Hematopoietic multipotent progenitor cell treated with erythropoietin and hydrocortisone succinate and interleukin-3 and kit ligand, for 17 days (in vitro differentiated cells): ENCODE measurements at places on chromosomes 16 and 17.

DNA sequence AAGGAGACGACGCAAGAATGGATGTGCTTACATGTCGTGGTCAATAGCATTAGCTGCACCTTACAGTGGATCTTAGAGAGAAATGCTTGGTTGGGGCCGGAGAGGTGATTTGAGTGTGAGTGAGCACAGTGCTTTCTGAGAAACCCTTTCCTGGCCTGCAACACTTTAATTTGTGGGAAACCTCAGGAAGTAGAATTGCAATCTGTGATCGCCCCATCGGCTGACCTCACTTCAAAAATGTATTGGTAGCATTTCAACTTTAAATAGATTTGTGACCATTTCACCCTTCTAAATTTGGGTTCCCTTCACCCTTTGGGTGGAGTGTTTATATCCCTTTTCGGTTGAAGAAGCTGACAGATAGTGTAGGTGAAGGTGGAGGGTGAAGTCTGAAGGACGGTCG is 13.2 kb downstream of the PRKCB start:
- DNase-seq, result no peak

DNA sequence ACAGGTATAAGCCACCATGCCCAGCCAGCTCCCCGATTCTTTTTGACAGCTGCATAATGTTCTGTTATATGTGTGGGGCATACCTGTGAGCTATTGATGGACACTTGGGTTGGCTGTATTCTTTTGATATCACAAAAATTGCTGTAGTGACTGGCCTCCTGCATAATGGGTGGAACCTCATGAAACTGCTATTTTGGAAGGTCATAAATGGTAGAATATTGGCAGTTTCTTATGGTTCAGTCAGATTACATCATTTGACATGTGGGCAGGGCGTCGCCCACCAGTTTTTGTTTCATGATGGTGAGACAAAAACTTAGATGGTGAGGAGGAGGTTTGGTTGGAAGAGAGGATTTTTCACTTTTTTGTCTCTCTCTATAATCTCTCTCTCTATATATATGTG is 26.7 kb upstream of the POLR3E start:
- no peak for DNase-seq

DNA sequence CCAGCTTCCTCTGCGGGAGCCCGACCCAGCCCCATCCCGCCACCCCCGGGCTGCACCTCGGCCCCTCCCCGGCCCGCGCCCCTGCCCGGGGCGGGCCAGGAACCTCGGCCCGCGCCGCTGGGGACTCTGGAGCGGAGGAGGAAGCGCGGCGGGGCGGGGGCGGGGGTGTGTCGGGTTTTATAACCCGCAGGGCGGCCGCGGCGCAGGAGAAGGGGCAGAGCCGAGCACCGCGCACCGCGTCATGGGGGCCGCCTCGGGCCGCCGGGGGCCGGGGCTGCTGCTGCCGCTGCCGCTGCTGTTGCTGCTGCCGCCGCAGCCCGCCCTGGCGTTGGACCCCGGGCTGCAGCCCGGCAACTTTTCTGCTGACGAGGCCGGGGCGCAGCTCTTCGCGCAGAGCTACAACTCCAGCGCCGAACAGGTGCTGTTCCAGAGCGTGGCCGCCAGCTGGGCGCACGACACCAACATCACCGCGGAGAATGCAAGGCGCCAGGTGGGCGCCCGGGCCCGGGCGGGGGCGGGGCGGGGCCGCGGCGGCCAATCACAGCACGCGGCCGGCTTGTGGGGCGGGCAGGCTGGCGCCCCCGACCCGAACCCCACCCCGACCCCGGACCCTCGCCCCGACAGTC is at the start of gene ACE:
Gene ACE, plus strand, starts transcription at position 208 of the 626 bp plus-strand sequence. Its CDS starts 34 bp downstream, at position 242.
- DNase-seq, result no peak

DNA sequence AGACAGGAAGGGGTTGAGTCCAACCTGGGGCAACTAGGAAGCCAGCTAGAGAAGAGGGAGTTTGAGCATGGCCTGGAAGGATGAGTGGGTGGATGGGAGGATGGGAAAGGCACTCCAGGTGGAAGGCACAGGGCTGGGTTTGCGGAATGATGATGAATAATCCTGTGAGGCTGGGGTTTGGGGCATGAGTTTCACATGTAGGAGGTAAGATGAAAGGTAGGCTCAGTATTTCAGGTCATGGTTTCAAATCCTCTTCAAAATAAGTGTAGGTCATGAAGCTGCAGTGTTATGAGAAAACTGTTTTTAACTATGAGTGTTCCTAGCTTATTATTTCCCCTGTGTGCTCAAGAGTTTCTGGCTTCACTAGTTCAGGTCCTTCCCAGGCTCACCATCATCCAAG is 130.3 kb downstream of the SKAP1 start:
- DNase-seq, result no peak

- DNase-seq, result no peak
Observed at GRCh38 chr16:8878523-8878911, 3.6 kb upstream of the LITAFD start.

GRCh38 chr16:89330177-89330856 is 112.8 kb downstream of the ZNF778 start:
- DNase-seq, result no peak

- peak; percentile 73 for DNase-seq
Observed at GRCh38 chr17:16428098-16428882, 12.9 kb downstream of the TRPV2 start.

DNA sequence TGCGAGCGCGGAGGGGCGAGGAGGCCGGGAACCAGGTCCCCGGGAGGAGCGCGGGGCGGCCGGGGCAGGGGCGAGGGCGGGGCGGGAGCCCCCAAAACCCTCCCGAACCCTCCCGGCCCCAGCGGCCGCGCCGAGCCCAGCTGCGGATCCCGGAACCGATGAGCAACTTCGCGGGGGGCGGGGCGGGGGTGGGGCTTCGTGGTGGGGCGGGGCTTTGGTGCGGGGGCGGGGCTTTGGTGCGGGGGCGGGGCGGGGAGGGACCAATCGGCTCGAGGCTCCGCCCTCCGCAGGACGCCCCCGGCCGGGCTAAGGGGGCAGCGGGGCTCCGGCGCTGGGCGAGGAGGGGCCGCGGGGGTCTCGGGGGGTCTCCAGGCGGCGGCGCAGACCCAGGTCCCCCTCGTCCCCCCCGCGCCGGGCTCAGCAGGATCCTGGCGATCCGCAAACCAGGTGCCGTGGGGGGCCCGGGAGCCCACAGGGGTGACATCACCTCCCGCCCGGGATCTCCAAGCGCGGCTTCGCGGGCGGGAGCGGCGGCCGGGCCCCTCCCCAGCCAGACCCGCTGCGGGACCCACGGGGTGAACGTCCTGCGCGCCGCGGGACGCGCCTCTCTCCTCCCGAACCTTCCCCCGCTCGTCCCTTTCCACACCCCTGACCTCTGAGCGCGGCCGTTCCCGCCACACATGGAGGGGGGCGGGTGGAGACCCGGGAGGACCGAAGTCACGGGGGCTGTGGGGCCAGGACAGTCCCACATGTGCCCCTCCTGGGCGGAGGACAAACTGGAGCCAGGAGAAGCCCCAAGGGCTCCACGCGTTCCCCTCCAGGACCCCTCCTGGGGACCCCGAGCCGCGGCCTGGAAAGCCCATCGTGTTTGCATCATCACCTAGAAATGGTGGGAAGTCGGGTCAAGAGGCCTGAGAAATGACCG is at the start of gene ABR:
Gene ABR, minus strand, starts transcription at position 164 of the 925 bp plus-strand sequence. CDS start 254 bp downstream, outside the sequence.
- no peak for DNase-seq

- no peak for DNase-seq
Observed at GRCh38 chr16:46748775-46749705, 896 bp upstream of the MYLK3 start.

GRCh38 chr17:28227316-28228108 is 91.5 kb upstream of the TMEM97 start:
- DNase-seq, result peak; percentile 60

- DNase-seq, result no peak
Observed at GRCh38 chr16:4696172-4696904, 3.0 kb downstream of the NUDT16L1 start.

DNA sequence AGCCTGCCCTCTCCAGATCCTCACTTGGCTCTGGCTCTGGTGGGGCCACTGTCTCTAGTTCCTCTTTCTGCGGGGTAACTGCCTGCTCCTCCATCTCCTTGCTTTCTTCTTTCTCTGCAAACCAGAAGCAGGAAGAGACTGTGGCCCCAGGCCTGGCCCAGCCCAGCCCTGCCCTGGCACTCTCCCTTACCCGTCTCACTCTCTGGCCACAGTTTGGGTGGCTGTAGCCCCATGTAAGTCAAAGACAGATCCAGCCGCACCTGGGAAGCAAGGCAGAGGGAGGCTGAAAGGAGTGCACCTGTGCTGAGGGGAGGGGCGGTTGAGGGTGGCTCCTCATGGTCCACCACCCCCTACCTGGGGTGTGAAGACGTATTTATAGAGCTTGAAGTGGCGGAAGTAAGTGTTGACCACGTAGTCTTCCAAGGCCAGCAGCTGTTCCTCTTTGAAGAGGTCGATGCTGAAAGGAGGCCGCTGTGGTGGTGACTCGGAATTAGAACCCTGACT is 2.8 kb downstream of the CFAP119 start:
- no peak for DNase-seq

- no peak for DNase-seq
Observed at GRCh38 chr16:87540072-87540896, 47.5 kb upstream of the ZCCHC14 start.

GRCh38 chr17:42065201-42065600 is 14.8 kb upstream of the C17orf113 start:
- DNase-seq, result no peak

DNA sequence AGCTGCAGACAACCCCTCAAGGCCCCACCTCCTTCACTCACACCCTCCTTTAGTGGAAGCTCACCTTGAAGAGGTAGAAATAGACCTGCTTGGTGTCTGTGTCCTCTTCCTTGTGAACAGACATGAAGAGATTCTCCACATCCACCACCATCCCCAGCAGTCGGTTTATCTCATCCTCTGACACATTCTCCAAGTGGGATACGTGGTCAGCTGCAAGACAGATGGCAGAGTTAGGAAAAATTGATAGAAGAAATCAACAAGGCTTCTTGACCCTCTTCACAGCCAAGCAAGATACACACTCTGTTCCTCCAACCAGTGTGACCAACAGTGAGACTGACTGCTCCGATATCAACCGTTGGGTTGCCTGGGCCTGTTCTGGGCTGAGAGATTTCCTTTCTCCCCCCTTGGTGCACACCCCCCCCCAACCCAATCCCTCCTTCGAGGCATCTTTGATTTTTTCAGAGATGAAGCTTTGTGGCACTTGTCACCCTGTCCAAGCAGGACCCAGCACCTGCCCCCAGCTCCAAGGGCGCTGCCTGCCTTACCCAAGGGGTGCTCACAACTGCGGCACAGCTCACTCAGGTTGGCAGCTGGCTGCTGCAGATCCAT is 902 bp downstream of the KAT2A start:
- no peak for DNase-seq

- DNase-seq, result no peak
Observed at GRCh38 chr17:68310152-68310551, 18.9 kb downstream of the ARSG start.

GRCh38 chr17:73969956-73970355 is 233.5 kb upstream of the RPL38 start:
- DNase-seq, result no peak

DNA sequence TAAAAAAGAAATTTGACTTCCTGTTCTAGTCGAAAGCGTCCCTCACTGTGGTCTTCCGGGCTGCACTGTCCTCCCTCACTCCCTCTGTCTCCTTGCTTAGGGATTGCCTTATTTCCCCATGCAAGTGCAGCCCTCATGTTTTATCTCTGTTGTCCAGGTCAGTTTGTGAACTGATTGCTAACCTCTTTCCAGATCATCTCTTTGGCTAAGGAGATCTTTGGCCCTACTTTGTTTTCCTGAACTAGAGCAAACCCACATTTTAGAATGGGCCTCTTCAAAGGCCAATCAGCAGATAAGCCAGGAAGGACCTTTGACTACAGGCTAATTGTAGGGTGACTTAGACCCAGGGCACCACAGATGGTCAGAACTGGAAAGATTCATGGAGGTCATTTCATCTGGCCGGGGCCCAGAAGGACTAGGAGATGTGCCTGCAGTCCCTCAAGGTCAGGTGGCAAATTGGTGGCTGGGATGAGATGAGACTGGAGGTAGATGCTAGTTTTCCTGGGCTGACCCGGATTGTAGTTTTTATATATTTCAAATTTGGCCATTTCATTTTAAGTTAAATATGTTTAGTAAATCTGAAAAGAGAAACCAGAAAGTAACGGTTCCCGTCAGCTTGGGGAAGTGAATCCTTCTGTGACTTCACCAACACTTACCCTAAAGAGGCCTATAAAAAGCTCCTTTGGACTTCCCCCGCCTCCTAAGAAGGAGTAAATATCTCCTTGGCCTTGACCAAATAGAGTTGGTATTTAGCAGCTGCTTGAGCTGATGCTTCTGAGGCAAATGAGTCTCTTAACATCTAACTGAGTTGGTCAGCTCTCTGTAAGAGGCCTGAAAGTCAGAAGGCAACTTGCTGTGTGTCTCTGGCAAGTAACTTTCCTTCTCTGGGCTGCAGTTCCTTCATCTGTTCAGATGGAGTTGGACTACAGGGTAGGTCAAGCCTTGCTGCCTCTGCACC is 6.2 kb upstream of the SLC25A19 start:
- no peak for DNase-seq

GRCh38 chr17:73476890-73477350 is 165.1 kb upstream of the CDC42EP4 start:
- DNase-seq, result no peak

DNA sequence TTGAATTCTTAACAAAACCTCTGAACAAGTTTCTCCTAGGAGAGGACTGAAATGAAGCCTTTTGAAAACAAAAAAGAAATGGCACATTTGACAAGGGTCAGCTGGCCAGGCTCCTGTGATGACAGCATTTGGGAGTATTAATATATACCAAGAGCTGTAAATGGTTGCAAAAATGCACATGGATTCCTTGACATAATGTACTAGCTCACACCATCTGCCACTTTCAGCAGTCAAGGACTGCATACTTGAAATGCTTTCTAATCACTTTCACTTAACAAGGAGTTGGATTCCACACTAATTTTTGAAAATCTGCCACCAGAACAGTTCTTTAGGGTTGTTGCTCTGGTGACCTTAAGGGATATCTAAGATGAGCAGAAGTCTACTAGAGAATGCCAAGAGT is 236.7 kb upstream of the TOX3 start:
- DNase-seq, result no peak

GRCh38 chr16:1590366-1590765 is 21.5 kb downstream of the IFT140 start:
- no peak for DNase-seq

- DNase-seq, result no peak
Observed at GRCh38 chr16:53849585-53849984, 145.6 kb downstream of the FTO start.

DNA sequence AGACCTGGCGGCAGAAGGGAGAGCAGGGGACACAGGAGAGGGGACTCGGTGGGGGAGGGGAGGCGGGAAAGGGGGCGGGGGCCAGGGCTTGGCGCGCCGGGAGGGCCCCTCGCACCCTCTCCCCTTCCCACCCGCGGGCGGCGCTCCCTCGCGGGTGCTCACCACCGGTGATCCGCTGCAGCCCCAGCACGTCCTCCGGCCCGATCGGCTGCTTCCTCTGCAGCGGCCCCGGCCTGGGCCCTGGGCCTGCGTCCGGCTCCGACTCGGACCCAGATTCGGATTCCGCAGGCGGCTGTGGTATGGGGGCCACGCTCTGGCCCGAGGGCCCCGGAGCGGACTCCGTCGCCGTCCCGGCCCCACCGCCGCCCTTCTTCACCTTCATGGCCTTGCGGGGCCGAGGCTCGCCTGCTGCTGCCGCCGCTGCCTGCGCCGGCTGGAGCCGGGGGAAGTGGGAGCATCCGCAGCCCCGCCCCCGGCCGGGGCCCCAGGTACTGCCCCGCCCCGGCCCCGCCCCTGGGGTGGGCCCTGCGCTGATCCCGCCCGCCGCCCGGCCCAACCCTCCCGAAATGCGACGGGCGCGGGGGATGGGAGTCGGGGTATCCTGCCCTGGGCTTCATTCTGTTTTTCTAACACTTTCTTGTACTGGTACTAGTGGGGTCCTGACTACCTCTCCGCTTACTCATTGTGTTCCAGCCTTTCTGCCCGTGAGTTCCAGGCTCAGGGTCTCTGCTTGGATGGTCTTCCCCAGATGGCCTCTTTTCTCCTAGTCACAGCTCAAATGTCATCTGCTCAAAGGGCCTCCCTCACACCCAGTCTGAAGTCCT is at the start of gene UNC119:
Gene UNC119, minus strand, starts transcription at position 449 of the 824 bp plus-strand sequence. Its CDS starts 67 bp downstream, at position 382.
- peak; percentile 39 for DNase-seq
